Fibroblast of upper back skin (primary cell): ENCODE measurements at places on chromosomes 2 and 18.
A peak's percentile ranks its signal among the peaks of the same experiment; 100 is the strongest.

GRCh38 chr18:56574861-56575260 is 63.5 kb downstream of the TXNL1 start:
- DNase-seq = no peak

DNA sequence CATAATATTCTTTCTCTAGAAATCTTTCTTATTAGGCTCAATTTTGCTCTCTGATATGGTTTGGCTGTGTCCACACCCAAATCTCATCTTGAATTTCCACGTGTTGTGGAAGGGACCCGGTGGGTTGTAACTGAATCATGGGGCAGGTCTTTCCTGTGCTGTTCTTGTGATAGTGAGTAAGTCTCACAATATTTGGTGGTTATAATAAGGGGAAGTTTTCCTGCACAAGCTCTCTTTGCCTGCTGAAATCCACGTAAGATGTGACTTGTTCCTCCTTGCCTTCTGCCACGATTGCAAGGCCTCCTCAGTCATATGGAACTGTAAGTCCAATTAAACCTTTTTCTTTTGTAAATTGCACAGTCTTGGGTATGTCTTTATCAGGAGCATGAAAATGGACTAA is 73.8 kb downstream of the CAVIN2 start:
- no peak for DNase-seq

GRCh38 chr2:44686561-44686960 is 254.9 kb upstream of the SIX3 start:
- peak; percentile 40 for DNase-seq

DNA sequence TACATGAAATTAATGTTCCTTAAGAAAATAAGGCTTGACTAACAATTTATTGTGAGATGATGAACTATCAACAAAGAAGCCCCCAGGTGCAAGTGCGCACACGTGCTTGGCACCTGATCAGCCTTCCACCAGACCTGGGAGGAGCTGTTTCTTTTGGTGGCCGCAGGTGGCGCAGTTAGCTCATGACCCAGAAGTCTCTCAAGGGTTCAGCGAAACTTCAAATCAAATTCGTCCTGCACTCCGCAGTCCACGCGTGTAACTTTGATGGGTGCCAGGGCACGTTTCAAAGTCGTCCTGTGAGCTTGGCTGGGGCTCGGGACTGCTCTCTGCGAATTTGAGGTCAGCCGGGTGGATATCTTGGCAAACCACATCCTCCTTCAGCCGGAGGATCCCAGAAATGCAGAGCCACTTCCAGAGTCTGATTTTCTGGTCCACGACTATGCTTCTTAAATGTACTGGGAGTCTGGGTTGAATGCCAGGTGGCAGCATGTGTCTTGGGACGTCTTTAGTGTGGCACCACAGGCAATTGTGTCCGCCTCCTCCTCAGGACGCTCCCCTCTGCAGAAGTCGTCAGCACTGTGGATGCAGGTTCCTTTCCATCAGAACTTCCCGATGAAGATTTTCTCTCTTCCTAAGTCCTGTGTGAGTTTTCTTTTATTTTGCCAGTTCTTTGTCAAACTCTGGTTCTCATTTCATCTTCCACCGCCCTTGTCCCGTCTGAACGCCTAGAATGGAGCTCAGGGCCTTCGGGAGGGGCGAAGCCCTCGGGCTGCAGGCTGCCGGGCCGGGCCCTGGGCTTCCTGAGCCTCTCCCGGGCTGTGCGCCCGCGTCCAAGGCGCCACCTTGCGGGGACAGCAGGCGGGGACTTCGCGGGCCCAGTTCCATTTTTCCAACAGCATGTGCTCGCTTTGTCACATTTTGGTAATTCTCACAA is 61.3 kb upstream of the RAPGEF4 start:
- DNase-seq = no peak

- no peak for DNase-seq
These were observed 788.1 kb downstream of the TRIB2 start for GRCh38 chr2:13504808-13505207.

DNA sequence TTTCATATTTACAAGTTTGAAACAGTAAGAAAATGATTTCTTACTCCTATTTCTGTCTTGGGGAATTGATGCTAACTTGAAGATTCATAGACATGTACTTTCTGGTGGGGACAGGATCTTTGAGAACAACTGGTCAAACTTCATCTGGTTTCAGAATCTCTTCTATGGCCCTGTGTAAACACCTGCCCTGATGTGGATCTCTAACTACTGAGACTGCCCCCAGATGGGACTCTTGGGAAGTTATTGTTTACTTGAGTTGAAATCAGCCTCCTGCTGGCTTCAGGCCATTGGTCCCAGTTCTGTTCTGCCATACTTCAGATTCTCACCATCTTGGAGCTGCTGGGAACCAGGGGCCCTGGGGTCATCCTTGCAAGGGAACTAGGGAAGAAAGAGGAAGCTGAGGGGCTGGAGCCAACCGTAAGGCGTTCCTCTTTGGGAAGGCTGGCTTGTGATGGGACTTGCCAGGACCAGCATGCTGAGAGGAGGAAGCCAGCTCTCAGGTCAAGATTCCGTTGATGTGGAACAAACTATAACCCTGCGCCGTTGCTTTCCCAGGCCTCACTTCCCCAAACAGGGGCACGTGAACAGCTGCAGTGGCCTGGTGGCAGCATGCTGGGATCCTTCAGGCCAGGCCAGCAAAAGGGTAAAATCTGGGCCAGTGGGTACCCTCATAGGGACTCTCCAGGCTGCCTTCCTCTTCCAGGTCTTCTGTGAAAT is 135.5 kb upstream of the CXCR4 start:
- DNase-seq = no peak

DNA sequence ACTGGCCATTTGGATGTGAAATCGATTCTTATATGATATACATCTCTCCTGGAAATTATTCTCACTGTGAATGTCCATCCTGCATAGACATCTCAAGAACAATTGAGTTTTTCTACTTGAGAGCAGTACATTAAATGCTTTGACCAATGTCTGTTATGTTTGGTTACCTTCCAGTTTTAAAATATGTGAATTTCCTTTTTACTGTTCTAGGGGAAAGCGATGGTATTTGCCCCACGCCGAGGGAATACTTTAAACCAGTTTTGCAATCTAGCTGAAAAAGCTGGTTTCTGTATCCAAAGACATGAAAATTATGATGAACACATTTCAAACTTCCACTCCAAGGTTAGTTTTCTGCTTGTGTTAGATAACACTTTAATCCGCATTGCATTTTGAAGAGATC is 175.3 kb upstream of the SIX3 start:
- no peak for DNase-seq

DNA sequence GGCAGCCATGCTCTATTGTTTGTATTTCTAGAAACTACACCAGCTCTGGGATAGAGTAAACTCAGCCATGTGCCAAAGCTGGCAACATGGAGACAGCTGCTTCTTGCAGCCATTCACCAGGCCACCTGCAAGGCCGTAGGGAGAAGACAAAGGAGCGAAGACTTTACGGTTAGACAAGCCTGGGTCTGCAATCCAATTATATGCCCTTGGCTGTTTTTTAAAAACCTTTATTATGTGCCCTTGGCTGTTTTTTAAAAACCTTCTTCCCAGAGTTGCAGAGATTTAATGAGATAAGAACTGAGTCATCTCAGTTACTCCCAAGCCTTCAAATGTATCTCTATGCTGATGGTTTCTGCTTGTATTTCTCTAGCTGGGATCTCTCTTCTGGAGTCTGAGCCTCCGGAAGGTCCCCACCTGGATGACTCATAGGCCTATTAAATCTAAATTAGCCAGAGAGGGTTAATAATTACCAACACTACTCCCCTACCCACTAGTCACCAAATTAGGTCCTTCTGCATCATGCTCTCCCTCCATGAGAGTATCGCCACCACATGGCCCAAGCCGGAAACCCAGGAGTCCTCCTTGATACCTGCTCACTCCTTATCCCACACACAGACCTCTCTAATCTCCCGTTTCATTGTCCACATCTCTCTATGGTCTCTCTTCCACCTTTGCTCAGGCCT is 17.5 kb upstream of the DPP4 start:
- DNase-seq = no peak

- no peak for DNase-seq
These were observed 120.8 kb upstream of the CHAC2 start for GRCh38 chr2:53646788-53647187.

GRCh38 chr2:238689331-238689730 is 158.6 kb upstream of the TWIST2 start:
- DNase-seq = no peak

- no peak for DNase-seq
These were observed 92.3 kb upstream of the CAPN13 start for GRCh38 chr2:30899516-30900054.

GRCh38 chr2:16015903-16016265 is 75.5 kb downstream of the MYCN start:
- DNase-seq = no peak

- peak; percentile 58 for DNase-seq
These were observed 230.8 kb downstream of the SEPTIN10 start for GRCh38 chr2:109382951-109383350.

DNA sequence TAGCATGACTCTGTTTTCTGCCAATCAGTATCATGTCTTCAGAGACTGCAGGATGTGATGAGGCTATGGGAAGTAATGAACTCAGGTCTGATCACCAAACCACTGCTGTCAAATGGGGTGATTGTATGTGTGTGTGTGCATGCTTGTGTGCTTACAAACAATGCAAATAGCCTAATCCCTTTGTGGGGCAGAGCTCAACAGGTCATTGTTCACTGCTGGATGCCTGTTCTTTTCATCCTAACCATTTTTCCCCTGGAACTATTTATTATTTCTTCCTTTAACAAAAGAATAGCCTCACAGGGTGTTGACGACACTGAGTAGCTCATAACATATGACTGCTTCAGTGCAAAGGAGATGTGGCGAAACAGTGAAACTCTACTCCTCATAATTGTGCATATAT is 55.9 kb downstream of the NXPH2 start:
- no peak for DNase-seq

DNA sequence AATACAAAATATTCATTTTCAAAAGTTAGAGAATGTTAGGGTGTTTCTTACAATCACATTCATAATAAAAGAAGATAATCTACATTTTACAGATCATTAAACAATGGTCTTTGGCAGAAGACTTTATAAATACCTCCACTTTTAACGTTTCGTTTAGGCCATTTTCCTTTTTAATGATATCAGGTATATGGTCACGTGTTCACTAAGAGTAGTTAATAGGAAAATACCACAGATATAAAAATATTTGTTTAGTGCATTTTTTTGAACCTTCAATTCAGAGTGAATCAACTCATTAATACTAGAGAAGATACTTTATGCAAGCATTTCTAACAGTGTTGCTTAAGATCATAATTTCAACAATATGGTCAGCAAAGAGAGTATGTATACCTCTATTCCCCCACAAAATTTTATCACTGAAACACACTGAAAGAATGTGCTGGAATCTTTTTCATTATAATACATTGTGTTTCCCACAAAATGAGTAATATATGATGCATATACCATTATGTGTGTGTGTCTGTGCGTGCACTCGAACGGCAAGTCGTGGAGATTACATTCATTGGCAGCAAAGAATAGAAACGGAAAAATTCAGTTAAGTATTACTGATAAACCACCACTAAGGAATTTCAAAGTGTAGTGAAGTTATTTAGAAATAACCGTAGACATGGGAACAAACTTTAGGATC is 319.9 kb upstream of the THUMPD2 start:
- DNase-seq = peak; percentile 93

GRCh38 chr2:157627594-157628476 is 829 bp downstream of the ACVR1C start:
- DNase-seq = peak; percentile 51

- no peak for DNase-seq
These were observed 40.9 kb downstream of the SCTR start for GRCh38 chr2:119483395-119483753.

GRCh38 chr2:43367012-43367782 is 140.8 kb upstream of the ZFP36L2 start:
- no peak for DNase-seq

DNA sequence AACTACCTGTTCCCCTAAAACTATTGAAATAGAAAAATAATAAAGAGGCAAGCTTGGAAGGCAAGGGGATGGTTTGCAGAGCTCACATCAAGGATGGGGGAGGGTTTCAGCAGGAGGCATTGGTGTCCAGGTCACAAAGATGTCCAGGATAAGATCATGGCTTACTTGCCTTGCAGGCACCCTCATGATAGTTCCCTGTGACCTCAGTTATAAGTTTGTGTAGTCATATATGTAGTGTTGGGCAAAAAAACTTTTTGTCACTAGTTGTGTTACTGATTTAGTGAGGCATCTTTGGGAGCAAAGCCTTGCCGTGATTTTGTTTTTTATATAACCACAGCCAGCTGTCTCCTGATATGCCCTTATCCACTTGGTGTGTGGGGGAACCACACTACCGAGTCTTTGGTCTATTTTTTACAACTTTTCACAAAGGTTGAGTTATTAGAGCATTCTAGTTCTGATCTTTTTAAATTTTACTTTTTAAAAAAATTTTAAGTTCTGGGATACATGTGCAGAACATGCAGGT is 53.3 kb downstream of the IL1R2 start:
- DNase-seq = no peak

- DNase-seq = peak; percentile 79
These were observed 18.2 kb downstream of the AOX1 start for GRCh38 chr2:200603972-200604371.

DNA sequence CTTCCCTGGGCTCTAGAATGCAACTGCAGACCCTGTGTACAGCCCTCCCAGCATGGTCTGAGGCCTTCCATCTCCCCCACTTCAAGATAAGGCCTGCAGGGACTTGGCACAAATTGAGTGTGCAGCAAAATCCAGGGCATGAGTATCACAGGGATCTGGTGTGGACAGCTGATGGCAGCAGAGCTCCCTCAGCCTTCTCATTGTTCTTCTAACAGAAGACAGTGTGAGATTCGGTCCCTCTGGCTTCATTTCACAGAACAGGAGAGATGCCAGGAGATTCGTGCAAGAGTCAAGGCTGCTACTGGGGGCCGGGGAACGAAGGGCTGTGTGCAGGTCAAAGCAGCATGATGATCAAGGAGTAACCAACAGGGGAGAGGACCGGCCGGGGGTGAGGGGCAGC is 85.8 kb downstream of the UXS1 start:
- peak; percentile 39 for DNase-seq

DNA sequence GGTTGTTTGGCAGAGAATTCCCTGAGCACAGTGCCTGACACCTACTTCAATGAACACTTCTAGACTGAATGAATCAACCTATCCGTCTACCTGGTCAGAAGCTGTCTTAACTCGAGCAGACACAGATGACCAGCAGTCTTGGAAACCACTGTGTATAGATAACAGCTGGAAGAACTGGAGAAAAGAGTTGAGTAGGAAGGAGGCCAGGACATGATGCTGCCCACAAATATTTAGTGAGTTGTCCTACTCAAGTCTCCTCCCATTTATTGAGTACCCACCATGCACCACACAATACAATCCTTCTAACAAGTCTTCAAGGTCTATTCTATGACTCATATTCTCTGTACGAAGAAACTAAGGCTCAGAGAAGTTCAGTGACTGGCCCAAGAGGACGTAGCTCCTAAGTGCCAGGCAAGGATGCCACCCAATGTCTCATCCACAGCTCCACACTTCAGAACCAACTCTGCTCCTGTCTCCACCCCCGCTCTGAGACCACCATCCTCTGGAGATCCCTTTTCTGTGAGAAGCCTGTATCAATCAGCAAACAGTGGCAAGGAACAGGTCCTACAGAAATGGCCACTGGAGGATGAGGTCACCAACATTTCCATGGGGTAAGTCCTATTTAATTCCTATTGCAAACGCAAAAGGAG is 62.2 kb downstream of the GALNT14 start:
- DNase-seq = peak; percentile 28
